GM18507 (cell line): ENCODE measurements at places on chromosomes 2 and 18.

GRCh38 chr2:216571909-216572513, 61.2 kb upstream of the IGFBP2 start:
- DNase-seq: no peak

DNA sequence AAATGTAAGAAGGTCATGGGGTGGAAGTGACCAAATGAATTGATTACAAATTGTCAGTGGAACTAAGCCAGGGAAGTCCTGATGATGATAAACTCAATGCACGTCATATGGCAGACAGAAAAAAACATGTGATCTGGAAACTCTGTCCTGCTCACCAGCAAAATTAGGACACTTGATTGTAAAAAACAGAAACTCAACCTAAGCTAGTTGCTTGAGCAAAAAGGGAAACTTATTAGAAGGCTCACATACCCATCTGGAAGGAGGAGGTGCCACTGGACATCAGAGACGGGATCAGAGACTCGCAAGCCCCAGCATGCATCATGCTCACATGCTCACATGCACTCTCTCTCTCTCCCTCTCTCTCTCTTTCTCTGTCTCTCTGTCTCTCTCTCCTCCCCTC, 96.8 kb downstream of the SP3 start:
- DNase-seq: no peak

- no peak for DNase-seq
Measured at GRCh38 chr2:152298754-152299153, 36.2 kb upstream of the FMNL2 start.

- no peak for DNase-seq
Measured at GRCh38 chr2:37877457-37878315, 47.4 kb upstream of the RMDN2 start.

- DNase-seq: no peak
Measured at GRCh38 chr2:215784371-215784783, 229.0 kb downstream of the MREG start.

DNA sequence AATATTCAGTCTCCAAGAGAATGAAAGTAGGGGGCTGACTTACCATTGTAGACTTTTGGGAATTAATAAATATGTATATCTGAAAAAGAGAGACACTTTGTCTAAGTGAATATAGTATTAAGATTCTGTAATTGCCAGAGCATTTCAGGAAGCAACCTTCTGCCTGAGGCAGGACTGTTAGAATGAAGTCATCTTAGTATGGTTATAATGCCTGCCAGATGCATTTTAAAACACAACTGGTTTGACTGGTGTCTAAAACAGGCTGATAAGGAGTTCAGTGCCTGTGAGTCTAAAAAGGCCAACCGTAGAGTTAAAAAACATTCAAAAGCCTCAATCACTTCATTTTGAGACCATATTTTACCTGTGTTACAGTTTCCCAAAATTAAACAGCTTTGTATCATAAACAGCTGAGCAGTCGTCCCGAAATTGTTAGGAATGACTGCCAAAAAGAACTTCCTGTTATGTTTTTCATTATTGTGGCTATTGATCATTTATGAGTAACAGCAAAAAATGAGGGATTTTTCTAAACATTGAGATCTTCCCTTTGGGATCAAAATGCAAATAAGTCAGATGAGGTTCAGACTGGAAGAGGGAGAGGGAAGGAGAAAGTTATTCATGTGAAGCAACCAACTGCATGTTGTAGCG, 443.9 kb downstream of the PID1 start:
- DNase-seq: no peak

- no peak for DNase-seq
Measured at GRCh38 chr2:236237468-236238190, 26.6 kb downstream of the ASB18 start.

DNA sequence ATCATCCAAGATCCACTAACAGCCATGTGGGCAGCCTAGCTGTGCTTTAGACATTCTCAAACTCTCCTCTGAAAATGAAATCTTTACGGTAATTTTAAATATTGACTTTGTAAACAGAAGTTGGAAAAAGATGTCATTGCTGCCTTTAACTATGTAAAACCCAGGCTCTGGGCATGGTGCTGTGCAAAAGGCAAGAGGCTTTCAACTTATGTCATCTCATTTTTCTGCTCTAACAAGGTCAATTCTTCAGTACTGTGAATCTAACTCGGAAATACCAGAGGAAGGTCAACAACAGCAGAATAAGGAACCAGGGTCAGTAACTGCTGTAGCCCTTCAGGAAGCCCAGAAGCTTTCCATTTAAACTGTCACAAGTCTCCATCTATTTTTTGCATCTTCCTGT, 37.0 kb upstream of the MPP4 start:
- DNase-seq: no peak

DNA sequence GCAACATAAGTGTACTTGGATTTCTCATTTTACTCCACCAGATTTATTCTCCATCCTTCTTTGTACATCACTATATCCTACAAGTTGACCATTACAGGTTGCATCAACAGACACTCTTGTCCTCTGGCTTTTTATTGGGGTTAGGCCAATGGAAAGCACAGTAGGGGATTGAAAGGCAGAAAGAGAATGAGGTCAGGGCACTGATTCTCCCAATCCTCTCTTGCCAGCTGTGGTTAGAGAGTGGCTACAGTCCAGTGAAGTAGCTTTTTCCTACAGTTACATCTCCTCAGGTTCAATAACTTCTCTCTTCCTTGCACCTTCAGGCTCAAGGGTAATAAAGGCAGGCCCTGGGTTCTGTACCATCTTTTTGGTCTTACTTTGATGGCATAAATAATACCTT, 20.2 kb upstream of the COL5A2 start:
- no peak for DNase-seq

- DNase-seq: no peak
Measured at GRCh38 chr2:110153416-110153815, 37.8 kb upstream of the MALL start.

DNA sequence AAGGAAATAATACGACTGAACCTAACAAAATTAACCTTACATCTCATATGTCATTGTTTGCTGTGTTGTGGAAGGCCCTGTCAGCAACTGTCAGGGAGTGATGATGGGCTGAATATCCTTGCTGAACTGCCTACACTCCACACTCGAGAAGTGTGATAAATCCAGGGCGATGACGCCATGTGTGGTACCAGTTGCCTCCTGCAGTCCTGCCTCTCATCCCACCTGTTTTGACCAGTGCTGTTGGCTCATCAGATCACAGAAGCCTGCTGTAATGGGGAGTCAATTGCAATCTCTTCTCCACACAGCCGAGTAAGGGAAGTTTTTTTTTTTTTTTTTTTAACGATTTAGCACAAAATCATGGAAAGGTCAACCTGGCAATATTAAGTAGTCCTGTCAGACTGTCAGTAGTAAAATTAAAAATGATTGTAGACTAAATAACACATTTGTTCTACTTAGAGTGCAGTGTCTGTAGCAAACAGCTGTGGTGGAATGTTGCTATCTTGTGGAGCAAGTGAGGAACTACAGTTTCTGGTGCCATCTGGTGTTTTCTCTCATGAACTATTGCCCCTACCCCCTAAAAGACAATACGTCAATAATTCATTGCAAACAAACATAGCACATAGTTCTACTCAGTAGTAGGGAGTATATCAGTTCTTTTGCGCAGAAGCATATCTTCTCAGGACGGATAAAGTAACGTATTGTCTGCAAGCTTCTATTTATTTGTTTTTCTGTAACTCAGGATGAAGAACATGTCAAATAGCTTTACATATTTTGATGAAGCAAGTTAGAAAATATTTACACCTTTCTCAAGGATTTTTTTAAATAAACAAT, 347.6 kb downstream of the CTNNA2 start:
- DNase-seq: no peak

GRCh38 chr18:67896451-67896850, 379.9 kb upstream of the DSEL start:
- DNase-seq: no peak

GRCh38 chr2:31213601-31214443, 3.5 kb downstream of the CAPN14 start:
- DNase-seq: no peak

DNA sequence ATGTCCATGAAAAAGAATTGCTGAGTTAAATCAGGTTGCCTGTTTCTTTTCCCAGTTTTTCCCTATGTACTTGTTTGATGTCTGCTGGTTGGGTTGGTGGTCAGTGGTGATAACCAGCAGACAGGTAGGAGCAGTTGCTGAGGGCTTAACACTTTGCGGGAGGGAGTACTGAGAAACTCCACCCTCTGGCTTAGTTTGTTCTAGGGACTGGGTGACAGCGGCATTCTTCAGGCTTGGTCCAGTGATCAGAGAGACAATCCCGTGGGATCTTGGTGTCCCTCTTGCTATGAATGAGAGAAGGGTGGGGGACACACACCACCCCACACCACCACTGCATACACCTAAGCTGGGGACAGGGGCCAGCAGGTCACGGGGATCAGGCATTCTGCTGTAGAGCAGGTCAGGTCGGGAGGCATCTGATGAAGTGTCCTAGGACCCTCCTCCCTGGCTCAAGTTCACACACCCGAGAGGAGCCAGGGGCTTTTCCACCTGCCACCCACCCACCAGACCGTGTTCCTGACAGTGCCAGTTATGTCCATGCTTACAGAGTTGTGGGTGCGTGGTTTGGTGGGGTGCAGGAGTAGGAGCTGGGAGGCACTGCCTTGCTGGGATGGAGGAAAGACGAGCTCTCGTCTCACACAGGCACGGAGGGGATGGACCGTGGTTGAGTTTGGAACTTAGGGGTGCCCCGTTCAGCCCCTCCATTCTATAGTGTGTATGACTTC, 21.3 kb upstream of the ALLC start:
- DNase-seq: no peak

- no peak for DNase-seq
Measured at GRCh38 chr2:107588181-107588580, 238.5 kb upstream of the RGPD4 start.

DNA sequence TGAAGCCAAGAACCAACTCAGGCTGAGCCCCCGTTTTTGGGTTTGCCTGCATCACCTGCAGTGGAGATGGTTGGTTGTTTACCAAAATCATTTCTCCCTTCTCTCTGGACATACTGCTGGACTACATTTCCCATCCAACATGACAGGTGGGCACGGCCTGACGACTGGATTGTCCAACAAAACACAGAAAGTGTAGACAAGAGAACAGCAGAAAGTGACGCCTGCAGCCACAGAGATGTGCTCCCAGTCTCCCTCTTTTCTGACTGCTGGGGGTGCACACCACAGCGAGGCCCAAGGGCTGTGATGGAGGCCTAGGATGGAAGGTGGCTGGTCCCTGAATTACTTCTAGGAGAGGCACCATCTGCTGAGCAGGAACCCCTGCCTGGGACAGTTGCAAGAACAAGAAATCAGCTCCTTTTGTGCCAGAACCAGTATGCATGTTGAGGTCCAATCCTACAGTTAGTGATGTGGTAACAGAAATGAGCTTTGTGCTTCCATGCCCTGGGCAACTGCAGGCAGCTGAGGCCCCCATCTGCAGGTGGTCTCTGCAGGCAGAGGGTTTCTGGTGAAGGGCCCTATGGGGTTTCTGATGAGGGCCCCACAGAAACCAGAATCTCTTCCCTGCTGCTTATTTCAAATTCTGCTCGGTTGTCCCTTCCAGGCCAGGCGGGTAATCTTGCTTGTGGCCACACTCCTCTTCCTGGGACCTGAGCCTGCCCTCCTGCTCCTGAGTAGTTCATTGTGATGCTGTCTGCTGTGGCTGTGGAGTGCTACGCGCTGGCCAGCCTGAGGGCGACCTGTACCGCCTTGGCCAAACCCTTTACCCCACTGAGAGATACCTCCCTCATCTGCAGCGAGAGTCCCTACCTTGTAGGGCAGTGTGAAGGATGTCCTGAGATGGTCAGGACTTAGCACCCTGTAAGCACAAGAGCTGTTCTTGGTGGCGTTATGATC, 168.3 kb downstream of the ASB1 start:
- DNase-seq: no peak

GRCh38 chr2:69945441-69945840, 16.0 kb downstream of the ASPRV1 start:
- no peak for DNase-seq

GRCh38 chr2:119011162-119011909, 69.3 kb downstream of the MARCO start:
- DNase-seq: no peak

- DNase-seq: no peak
Measured at GRCh38 chr2:67571785-67572718, 174.9 kb downstream of the ETAA1 start.

- DNase-seq: no peak
Measured at GRCh38 chr18:54192900-54193299, 31.6 kb downstream of the MBD2 start.

GRCh38 chr18:57052173-57052572, 94.7 kb upstream of the BOD1L2 start:
- no peak for DNase-seq

- no peak for DNase-seq
Measured at GRCh38 chr2:38619458-38620164, 16.9 kb upstream of the HNRNPLL start.

- DNase-seq: no peak
Measured at GRCh38 chr2:99857867-99858444, 284.4 kb downstream of the AFF3 start.

- no peak for DNase-seq
Measured at GRCh38 chr2:150144546-150145298, 342.7 kb downstream of the RND3 start.

- no peak for DNase-seq
Measured at GRCh38 chr2:45256173-45256866, 247.1 kb upstream of the SIX2 start.

DNA sequence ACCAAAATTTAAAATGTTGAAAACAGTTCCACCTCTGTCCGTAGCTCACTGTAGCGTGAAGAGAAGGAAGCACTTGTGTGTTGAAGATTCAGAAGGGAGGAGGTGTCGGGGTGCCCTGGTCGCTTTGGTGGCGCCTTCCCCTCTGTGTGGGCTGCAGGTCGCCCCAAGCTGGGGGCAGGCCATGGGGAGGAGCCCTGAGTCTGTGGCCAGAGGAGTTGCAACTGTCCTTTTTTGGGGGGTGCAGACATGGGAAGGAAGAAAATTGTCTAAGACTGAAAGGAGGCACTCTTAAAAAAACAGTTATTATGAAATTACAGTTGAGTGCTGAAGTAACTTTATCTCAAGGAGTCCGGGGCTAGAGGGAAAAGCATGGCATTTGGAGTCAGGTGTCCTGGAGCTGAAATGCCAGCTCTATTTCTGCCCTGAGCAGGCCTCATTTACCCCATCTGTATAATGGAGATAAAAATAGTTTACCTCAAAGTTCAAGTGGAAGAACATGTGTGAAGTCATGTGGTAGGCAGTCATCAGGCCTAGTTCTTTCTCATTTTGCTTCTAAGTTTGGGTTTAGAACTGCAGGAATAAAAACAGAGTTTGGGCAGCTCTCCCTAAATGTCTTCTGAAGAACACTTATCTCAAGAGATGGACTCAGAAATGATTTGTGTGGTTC, 82.1 kb downstream of the RNF144A start:
- peak; percentile 33 for DNase-seq

GRCh38 chr2:174334781-174335251, at the start of gene SP9:
Gene SP9 (plus strand): TSS chr2:174334954. CDS start chr2:174335093, 139 bp downstream.
- no peak for DNase-seq

- DNase-seq: peak; percentile 44
Measured at GRCh38 chr2:102020596-102021170, 28.9 kb downstream of the IL1R2 start.

DNA sequence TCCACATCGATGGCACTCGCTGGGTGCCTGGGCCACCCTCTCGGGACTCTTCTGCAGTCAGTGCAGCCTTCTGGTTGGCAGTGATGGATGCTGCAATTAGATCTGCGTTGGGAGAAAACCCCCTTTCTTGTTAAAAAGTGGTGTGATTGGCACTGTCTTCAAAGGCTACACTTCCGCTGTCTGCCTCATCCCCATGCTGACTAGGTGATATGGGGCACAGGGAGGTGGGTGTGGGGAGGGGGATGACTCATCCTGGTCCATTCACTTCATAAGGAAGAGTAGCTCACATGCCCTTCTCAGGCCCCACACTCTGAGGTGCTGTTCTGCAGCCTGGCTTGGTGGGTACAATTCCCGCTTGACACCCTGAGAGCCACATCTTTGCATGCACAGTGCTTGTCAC, 77.4 kb downstream of the THNSL2 start:
- no peak for DNase-seq

GRCh38 chr18:25310045-25310444, 41.9 kb downstream of the ZNF521 start:
- DNase-seq: no peak
